ENCODE measurements at places on chromosomes 5 and 9.
A peak's percentile ranks its signal among the peaks of the same experiment; 100 is the strongest.

DNA sequence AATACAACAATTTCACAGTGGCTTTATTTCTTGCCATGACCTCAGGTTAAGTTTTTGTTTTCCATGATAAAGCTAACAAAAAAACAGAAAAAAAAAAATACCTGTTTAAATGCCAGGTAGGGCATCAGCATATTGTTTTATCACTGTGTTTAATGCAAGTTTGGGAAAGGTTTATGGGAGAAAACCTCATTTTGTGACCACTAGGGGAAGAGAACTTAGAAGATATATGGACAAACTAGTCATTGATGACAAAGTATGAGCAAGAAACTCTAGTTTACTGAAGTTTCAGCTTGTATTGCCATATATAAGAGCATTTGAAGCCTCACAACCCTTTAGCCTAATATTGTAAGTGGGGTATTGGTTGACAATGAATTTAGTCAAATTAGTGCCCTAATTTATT is 1431.4 kb upstream of the CDH18 start:
- no peak overlapping the region for H3K27ac ChIP-seq
- H3K27me3 ChIP-seq = no peaks in the 10 kb centered on the region
- H3K4me1 ChIP-seq = no peaks in the 10 kb centered on the region
- no peak for DNase-seq
- H3K36me3 ChIP-seq = no peaks in the 10 kb centered on the region

DNA sequence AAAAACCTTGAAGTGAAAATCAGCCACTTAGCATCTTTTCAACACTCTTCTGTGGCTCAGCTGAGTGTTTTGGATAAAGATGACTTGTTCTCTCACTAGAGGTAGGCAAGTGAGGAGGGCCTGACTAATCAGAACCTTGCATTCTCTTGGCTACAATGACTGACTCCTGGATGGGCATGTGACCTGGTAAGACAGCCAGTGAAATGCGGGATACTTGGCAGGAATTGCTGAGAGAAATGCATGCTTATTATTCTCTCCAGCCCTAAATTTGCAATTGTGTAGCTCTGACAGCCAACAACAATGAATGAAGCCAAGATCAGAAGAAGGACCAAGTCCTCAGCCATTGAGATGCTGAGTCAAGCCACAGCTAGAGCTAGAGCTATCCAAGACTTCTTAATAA is 490.5 kb upstream of the ZNF608 start:
- no peak overlapping the region for H3K4me3 ChIP-seq
- no peak overlapping the region for H3K27ac ChIP-seq
- no peaks in the 10 kb centered on the region for H3K36me3 ChIP-seq
- no peaks in the 10 kb centered on the region for H3K4me1 ChIP-seq
- no peak for DNase-seq

DNA sequence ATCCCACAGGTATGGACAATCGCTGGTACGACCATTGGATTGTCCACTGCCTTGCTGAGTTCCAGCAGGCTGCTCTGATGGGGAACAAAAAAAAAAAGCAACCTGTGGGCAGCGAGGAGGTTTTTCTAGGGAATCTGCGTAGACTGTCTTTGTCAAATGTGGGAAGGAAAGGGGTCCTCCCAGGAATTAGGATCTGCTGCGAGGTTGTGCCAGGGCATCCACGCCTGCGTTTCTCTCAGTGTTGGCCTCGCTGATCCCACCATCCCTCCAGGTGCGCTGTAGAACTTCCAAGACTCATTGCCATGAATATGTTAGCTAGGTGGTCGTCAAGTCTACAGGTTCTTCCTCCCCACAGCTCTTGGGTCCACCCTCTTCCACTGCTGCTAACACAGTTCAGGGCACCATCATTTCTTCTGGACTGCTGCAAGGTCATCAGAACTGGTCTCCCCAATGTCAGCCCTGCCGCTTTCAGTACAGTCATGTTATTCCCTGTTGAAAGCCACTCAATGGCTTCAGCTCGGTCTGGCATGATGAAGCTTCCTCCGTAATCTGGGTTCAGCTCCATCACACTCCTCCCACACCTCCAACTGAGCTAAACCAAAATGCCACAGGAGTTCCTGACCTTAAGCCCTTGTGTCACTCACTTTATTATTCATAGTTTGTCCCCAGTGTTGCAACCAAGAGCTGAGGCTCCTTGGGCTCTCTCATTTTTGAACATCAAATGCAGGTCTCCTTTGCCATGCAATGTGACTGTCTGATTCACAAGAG is 79.5 kb upstream of the DMRT1 start:
- no peaks in the 10 kb centered on the region for H3K36me3 ChIP-seq
- DNase-seq = no peak
- H3K27ac ChIP-seq = no peak overlapping the region
- H3K27me3 ChIP-seq = no peaks in the 10 kb centered on the region

DNA sequence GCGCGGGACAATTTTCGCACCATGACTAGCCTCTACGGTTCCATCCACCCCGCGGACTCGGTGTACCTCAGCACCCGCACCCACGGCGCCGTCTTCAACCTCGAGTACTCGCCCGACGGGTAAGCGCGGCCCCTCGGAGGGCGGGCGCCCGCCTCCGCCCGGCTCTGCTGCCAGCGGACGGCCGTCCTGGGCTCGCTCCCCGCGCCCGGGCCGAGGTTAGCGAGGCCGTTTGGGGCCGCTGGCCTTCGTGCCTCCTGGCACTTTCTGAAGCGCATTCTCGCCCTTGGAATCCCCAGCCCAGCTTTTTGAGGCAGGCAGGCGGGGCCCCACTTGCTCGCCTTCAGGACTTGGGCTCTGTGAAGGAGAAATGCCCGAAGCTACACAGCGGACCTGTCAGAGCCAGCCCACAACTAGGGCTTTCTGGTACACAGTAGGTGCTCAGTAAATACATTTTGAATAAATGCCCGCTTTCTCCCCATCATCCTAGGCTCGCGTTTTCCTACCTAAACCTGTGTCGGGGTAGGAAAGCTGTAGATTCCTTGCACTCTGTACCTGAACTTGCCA is 772 bp downstream of the DCAF10 start:
- H3K4me3 ChIP-seq = peak overlapping the region; percentile 99
- peak; percentile 30 for DNase-seq
- peak overlapping the region; percentile 93 for H3K27ac ChIP-seq
- no peaks in the 10 kb centered on the region for H3K36me3 ChIP-seq
- H3K4me1 ChIP-seq = peaks cover 37% of the 10 kb centered on the region

DNA sequence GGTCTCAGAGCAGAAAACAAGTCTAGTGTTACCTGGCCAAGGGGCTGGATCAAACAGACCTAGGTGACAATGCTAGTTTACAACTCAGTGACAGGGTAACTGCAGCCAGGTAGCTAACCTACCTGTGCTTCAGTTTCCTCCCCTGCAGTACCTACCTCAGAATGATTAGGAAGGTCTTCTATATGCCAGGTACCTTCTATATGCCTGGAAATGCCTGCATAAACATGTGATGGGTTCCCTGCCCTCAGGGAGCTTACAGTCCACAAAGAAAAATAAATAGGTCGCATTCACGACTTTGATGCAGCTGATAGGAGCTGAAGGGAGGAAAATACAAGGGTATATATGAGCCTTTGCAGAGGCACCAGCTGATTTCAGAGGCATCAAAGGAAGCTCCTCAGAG is 16.1 kb downstream of the LHFPL2 start:
- H3K36me3 ChIP-seq = peaks cover 24% of the 10 kb centered on the region
- H3K4me3 ChIP-seq = no peak overlapping the region
- no peak overlapping the region for H3K27ac ChIP-seq
- H3K27me3 ChIP-seq = no peaks in the 10 kb centered on the region

- H3K27ac ChIP-seq = no peak overlapping the region
- no peak overlapping the region for H3K4me3 ChIP-seq
- H3K27me3 ChIP-seq = no peaks in the 10 kb centered on the region
- no peaks in the 10 kb centered on the region for H3K4me1 ChIP-seq
- DNase-seq = no peak
Measured at GRCh38 chr5:165266939-165267338, 1761.5 kb downstream of the MAT2B start.

All from upper lobe of left lung (tissue), 6 donors.